ENCODE measurements at places on chromosomes 3 and 15.

GRCh38 chr3:65720989-65721737, 317.6 kb downstream of the MAGI1 start:
- DNase-seq: no peak

GRCh38 chr3:55891106-55891505, 404.0 kb upstream of the WNT5A start:
- no peak for DNase-seq

DNA sequence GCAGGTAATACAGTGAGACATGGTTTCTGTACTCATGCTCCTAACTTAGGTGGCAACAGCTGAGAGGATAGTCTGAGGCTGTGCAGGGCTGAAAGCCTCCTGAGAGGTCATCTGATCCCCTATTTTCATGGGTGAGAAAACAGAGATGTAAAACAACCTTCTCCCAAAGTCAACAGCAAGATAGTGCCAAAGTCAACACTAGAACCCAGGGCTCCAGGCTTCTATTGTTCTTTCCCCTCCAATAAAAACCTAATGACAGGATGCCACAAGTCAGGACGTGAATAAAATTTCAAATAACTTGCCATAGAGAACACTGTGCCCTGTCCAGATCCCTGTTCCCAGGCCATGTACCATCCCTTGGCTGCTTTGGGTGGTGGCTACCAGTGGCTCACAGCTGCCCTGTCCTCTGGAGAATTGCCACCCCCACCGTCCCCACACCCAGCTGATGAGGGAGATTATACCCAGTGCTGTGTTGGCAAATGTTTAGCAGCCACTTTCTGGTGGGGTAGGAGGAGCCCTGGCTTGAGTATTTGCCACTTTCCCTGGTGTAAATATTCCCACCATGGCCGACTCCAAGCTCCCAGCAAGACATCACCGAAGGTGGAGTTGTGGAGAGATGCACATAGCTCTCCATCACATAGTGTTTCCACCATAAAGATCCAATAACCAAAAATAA, 54.8 kb downstream of the SRGAP3 start:
- no peak for DNase-seq

DNA sequence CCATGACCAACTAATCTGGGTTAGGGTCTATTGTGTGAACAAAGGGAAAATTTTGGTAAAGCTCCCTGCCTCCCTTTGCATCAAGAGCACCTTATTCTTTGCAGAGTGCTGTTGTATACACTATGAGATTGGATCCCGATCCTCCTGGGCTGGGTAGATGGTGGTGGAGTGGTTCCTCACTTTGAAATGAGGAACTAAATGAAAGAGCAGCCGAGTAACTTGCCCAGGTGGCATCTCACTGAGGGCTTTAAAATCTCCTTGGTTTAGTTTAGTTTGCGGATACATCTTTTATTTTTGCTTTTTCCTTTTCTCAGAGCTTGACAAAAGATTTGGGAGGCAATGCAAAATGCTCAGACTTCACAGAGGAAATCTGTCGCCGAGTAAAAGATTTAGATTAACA, 19.4 kb downstream of the IDH3A start:
- no peak for DNase-seq

- DNase-seq: no peak
Observed at GRCh38 chr3:184595726-184596125, 34.1 kb downstream of the EPHB3 start.

DNA sequence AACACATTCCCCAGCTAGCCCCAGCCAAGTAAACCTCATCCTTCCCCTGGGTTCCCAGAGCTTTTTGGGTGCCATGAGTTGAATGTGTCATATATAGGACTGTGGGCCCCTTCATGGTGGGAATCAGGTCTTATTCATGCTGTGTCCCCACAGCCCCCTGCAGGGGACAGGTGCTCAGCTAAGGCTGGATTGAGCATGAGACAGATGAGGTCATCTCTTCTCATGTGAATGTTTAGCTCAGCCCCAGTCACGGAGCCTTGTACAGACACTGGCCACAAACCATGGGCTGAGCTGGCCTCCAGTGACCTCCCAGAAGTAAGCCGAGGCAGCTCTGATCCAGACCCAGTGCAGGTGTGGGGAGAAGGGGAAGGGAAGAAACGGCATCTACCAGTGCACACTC, 70.7 kb downstream of the C3orf70 start:
- DNase-seq: no peak

GRCh38 chr15:91922646-91923547, 69.4 kb downstream of the SLCO3A1 start:
- DNase-seq: no peak

DNA sequence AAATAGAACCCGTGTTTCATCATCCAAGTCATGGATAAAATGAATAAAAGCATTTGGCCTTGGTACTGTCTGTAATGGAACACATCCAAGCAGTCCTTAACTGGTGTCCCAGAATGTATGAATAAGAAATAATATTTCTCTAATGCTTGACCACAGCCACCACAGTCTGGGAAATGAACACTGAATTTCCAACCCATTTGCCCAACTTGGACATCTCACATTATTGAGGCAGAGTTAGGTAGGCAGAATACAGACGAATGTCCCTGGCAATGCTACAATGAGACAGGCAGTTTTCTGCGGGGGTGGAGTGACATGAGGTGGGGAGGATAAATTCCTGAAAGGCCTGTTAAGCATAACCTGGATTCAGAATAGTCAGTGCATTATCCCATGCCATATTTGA, 245.7 kb downstream of the ZIC1 start:
- DNase-seq: no peak

DNA sequence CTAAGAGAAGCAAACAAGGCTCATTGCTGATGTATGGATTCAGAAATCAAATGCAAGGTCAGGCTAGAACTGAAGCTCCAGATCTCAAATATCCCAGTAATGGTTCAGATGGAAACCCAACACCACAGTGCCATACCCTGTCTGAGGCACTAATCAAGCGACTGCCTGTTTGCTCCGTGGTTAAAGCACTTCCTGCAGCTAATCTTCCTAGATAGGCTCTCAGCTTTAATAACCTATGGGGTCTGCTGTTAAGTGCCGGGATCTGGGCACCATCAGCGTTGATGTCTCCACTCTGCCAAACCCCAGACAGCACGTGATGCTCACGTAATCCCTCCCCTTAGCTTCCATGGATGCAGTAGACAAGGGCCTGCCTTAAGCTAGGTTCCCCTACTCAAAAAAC, 262.6 kb downstream of the MECOM start:
- DNase-seq: no peak

DNA sequence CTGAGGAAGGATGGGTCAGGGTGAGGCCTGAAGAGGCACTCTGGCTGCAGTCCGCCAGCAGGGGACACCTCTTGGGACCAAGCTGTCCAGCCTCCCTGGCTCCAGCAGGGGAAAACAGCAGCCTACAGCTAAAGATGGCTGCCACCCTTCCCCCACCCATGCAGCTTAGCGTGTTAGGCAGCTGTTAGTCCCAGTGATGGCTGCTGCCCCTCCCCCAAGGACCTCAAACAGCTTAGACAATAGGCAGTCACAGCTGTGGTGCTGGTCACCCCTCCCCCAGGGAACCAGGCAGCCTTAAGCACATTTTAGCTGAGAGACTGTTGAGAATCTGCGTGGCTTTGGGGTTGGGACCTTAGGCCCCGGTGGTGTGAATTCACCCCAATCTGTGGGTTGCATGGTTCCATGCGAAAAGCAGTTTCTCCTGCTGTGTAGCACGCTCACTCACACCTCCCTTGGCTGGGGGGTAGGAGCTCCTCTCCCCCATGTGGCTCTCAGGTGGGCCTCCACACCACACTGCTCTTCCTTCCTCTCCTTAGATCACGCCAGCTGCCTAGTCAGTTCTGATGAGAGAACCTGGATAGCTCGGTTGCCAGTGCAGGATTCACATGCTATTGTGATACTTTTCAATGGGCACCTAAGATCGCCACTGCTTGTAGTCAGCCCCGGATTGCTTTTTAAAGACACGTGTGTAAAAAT, 140.5 kb upstream of the CADPS start:
- DNase-seq: no peak

DNA sequence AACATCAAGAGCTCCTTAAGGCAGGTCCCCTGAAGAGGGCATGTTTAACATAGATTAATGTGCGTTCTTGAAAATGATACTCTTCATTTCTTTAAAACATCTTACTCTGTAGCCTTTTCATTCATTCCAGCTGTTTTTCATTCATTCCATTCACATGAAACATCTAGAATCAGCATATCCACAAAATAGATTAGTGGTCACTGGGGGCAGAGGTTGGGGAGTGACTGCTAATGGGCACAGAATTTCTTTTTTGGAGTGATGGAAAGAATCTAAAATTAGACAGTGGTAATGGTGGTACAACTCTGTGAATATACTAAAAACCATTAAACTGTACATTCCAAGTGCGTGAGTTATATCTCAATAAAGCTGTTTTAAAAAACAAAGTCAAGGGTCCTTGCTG, 15.4 kb upstream of the CXCR6 start:
- DNase-seq: no peak

Data from stimulated activated CD8-positive, alpha-beta memory T cell treated with anti-CD3 and anti-CD28 coated beads, Interleukin-7, amount 100 ng/mL, for 24 hours (primary cell).